Osteoblast (primary cell): ENCODE measurements at places on chromosomes 2 and 18. TPM values are rescaled to one million over a fixed set of nuclear protein-coding genes. Genes with fewer than 3 reads are reported as not detected.

DGKD gene
- 6.5 TPM in 2 replicates for total RNA-seq

MYOM1 gene
- 1.5 and 1.8 TPM in 2 replicates for total RNA-seq

- no peak for DNase-seq
- no peaks in the 10 kb centered on the region for H3K4me1 ChIP-seq
- H3K4me3 ChIP-seq = no peak overlapping the region
- H3K36me3 ChIP-seq = no peaks in the 10 kb centered on the region
- H3K27me3 ChIP-seq = no peaks in the 10 kb centered on the region
- no peak overlapping the region for H3K27ac ChIP-seq
Observed at GRCh38 chr18:2316751-2317696, 254.3 kb downstream of the METTL4 start.

GNLY gene
- not detected in 2 replicates for total RNA-seq

TNFAIP6 gene
- total RNA-seq = 43.1 and 61.6 TPM in 2 replicates

- DNase-seq = peak; percentile 73
- no peak overlapping the region for H3K27ac ChIP-seq
- H3K4me3 ChIP-seq = no peak overlapping the region
- no peaks in the 10 kb centered on the region for H3K27me3 ChIP-seq
Observed at GRCh38 chr2:71618327-71619113, 165.2 kb downstream of the DYSF start.

ORMDL1 gene
- 42.3 and 46.3 TPM in 2 replicates for total RNA-seq

DNA sequence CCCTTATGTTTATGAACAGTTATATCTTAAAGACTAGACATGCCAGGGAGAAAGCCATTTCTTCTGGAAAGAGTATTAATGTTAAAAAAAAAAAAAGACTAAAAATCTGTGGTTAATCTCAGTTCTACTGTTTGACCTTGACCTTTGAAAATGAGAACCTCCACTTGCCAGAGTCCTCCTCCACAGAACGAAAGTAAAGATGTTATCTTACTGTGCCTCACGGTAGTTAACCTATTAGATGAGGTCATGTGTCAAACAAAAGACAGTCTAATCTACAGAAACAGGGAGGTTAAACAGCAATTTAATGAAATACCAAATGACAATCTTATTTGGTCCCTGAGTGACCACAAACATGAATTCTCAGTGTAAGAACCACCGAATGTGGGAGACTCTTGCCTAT is 51.2 kb downstream of the SLC14A2 start:
- H3K27me3 ChIP-seq = no peaks in the 10 kb centered on the region
- no peak for DNase-seq
- H3K27ac ChIP-seq = no peak overlapping the region
- no peaks in the 10 kb centered on the region for H3K36me3 ChIP-seq
- peaks cover 31% of the 10 kb centered on the region for H3K4me1 ChIP-seq
- H3K4me3 ChIP-seq = no peak overlapping the region

DNA sequence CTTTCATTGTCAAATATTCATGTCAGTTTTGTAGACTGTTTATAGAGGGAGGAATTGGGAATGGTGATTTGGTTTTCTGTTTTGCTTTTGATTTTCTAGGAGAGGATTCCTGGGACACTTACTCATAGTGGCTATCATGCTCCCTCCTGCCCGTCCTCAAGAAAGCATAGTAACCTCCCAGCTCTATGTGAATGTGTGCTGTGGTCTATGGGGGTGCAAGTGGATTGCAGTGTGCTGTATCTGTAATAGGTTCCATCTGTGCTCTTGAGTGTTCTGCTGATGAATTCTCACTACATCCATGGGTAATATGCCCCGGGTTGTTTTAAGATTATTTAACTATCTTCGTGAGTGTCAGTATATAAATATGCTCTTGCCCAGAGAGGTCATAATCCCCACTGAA is 811.3 kb downstream of the CNTNAP5 start:
- no peaks in the 10 kb centered on the region for H3K36me3 ChIP-seq
- no peak overlapping the region for H3K4me3 ChIP-seq
- DNase-seq = no peak
- H3K4me1 ChIP-seq = no peaks in the 10 kb centered on the region
- H3K27ac ChIP-seq = no peak overlapping the region

- no peaks in the 10 kb centered on the region for H3K27me3 ChIP-seq
- H3K4me1 ChIP-seq = peaks cover 8% of the 10 kb centered on the region
- H3K4me3 ChIP-seq = no peak overlapping the region
- H3K27ac ChIP-seq = no peak overlapping the region
Observed at GRCh38 chr2:177464549-177464948, 72.0 kb downstream of the AGPS start.

NETO1 gene
- total RNA-seq = under 0.01 TPM in 1 of 2 replicates, not detected in the other

FTCDNL1 gene
- total RNA-seq = 4.7 and 5.0 TPM in 2 replicates

DNA sequence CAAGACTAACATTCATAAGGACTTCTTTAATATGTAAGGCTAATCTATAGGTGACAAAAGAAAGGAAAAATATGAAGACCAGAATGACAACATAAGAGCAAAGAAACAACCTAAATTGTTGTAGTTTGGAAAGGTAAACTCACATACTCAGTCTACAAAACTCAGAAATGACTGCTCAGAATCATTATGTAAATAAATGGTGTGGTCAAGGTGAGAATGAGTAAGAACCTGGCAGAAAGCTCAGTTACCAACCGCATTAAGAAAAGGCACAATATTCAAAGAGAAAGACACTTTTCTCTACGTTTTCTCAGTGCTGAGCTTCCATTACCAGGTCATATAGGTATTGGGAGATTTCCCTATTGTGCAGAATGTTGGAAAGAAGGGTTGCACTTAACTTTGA is 15.8 kb downstream of the ATF2 start:
- no peak overlapping the region for H3K27ac ChIP-seq
- peaks cover 9% of the 10 kb centered on the region for H3K36me3 ChIP-seq
- no peak for DNase-seq
- H3K27me3 ChIP-seq = no peaks in the 10 kb centered on the region
- H3K4me3 ChIP-seq = no peak overlapping the region

KRCC1 gene
- 24.2 and 25.9 TPM in 2 replicates for total RNA-seq

- H3K36me3 ChIP-seq = no peaks in the 10 kb centered on the region
- no peak overlapping the region for H3K27ac ChIP-seq
- DNase-seq = no peak
- peak overlapping the region; percentile 25 for H3K4me3 ChIP-seq
- no peaks in the 10 kb centered on the region for H3K4me1 ChIP-seq
Observed at GRCh38 chr2:114661971-114662939, 219.8 kb downstream of the DPP10 start.

- no peaks in the 10 kb centered on the region for H3K36me3 ChIP-seq
- no peak overlapping the region for H3K4me3 ChIP-seq
- no peaks in the 10 kb centered on the region for H3K27me3 ChIP-seq
- H3K4me1 ChIP-seq = peaks cover 24% of the 10 kb centered on the region
Observed at GRCh38 chr2:197161774-197162173, 148.8 kb downstream of the ANKRD44 start.
